Tibial nerve (tissue), 4 donors: ENCODE measurements at places on chromosomes 16 and 17.

- peaks cover 53% of the 10 kb centered on the region for H3K4me1 ChIP-seq
- no peaks in the 10 kb centered on the region for H3K27me3 ChIP-seq
- peak; percentile 94 for DNase-seq
- H3K36me3 ChIP-seq: peaks cover 3% of the 10 kb centered on the region
These were observed at the start of gene PCGF2 for GRCh38 chr17:38748149-38748891. Gene PCGF2 (minus strand): TSS chr17:38748336. CDS start chr17:38740402, 7,934 bp downstream.

GRCh38 chr16:69294051-69294450 lies 17.1 kb upstream of the VPS4A start:
- no peaks in the 10 kb centered on the region for H3K4me1 ChIP-seq
- H3K27me3 ChIP-seq: no peaks in the 10 kb centered on the region
- no peak for DNase-seq

DNA sequence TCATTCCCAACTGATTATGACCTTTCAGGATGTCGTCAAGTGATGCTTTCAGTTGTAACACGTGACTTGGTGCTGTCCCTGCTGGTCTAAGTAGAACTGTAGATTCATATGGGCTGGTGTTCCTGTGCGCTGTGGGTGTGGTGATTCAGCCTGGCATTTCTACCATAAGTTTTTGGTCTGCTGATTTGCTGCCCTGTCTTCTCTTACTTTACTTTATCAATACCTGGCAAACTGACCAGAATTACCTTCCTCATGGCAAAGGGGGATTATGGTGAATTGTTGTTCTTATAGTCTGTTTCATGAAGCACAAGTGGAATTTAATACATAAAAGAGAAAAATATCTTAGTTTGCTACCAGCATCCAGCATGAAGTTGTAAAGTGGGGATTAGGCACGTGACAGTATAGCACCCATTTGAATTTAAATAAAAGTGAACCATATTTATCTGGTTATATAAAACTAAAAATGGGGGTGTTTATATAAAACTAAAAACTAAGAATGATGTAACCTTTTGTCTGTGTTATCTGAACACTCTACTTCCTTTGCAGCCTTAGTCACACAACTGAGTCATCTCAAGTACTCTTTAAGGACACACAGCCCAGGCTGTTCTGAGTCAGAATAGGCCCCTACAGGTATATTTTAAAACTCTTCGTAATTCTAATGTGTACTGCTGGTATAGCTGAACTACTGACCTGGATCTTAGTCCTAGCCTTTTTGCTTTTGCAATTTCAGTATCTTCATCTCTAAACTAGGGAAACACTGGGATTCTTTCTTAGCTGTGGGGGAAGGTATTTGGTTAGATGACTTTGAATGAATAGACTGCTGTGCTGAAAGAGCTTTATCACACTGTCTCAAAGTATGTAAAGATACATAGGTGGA lies 28.3 kb downstream of the TTC19 start:
- H3K27ac ChIP-seq: peak overlapping the region; percentile 0
- no peaks in the 10 kb centered on the region for H3K27me3 ChIP-seq
- no peak overlapping the region for H3K4me3 ChIP-seq
- H3K4me1 ChIP-seq: no peaks in the 10 kb centered on the region
- H3K36me3 ChIP-seq: peaks cover 22% of the 10 kb centered on the region
- DNase-seq: no peak

DNA sequence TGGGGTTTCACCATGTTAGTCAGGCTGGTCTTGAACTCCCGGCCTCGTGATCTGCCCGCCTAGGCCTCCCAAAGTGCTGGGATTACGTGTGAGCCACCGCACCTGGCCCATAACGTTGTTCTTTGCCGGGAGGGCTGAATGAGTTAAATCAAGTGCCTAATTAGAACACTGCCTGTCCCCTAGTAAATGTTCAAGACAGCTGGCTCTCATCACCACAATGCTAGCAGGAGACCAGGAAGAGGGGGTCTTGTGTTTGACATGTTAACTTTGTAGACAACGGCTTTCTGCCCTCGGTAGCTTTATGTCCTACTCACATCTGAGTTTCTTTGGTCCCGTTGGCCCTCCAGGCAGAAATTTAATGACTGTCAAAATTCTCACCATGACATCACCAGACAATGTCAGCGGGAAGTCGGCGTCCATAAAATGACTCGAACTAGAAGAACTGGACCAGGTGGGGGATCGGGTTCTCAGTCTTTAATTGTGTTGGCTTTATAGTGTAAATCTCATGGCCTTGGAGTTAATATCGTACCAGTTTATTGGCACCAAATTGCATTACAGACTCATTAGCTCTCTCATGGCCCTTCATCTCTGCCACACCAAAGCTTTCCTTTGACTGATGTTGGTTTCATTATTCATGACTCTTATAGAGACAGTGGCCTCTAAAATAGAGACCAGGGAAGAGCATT lies 11.4 kb upstream of the ITPRIPL2 start:
- H3K4me3 ChIP-seq: no peak overlapping the region
- no peak for DNase-seq
- no peaks in the 10 kb centered on the region for H3K4me1 ChIP-seq
- no peak overlapping the region for H3K27ac ChIP-seq
- no peaks in the 10 kb centered on the region for H3K27me3 ChIP-seq

- H3K27ac ChIP-seq: no peak overlapping the region
- no peak overlapping the region for H3K4me3 ChIP-seq
- H3K4me1 ChIP-seq: no peaks in the 10 kb centered on the region
- H3K36me3 ChIP-seq: no peaks in the 10 kb centered on the region
- no peak for DNase-seq
These were observed 19.0 kb upstream of the CPHXL start for GRCh38 chr16:75745242-75745641.

DNA sequence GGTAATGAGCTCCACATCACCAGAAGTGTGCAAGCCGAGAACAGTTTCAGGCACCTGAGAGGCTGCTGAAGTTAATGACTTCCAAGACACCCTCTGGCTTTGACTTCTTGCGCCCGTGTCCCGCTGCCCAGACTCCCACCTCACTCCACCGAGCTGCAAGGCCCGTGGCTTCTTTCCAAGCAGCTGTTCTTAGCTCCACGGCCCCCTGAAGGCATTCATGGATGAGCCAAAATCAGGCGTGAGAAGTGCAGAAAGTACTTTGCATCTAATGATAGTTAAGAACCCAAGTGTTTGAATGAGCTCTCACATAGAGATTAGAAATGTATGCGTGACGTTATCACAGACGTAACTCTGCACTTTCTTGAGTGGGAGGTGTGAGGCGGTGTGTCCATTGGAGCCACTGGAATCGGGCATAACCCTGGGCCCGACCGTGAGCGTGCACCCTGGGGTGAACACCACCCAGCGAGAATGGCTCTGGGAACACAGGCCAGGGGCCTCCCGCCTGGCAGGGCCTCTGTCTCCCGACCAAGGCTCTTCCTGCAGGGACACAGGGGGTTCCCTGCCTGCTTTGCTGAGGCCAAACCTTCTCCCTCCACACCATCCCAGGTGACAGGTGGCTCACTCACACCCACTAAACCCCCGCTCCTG lies 11.0 kb downstream of the NPTX1 start:
- no peak overlapping the region for H3K4me3 ChIP-seq
- H3K27ac ChIP-seq: no peak overlapping the region
- no peaks in the 10 kb centered on the region for H3K4me1 ChIP-seq
- H3K27me3 ChIP-seq: no peaks in the 10 kb centered on the region
